NCI-H2107 (cell line): ENCODE measurements at places on chromosomes 6 and 20.
A peak's percentile ranks its signal among the peaks of the same experiment; 100 is the strongest.

GRCh38 chr6:14925025-14925698 lies 320.7 kb upstream of the JARID2 start:
- no peak for DNase-seq

DNA sequence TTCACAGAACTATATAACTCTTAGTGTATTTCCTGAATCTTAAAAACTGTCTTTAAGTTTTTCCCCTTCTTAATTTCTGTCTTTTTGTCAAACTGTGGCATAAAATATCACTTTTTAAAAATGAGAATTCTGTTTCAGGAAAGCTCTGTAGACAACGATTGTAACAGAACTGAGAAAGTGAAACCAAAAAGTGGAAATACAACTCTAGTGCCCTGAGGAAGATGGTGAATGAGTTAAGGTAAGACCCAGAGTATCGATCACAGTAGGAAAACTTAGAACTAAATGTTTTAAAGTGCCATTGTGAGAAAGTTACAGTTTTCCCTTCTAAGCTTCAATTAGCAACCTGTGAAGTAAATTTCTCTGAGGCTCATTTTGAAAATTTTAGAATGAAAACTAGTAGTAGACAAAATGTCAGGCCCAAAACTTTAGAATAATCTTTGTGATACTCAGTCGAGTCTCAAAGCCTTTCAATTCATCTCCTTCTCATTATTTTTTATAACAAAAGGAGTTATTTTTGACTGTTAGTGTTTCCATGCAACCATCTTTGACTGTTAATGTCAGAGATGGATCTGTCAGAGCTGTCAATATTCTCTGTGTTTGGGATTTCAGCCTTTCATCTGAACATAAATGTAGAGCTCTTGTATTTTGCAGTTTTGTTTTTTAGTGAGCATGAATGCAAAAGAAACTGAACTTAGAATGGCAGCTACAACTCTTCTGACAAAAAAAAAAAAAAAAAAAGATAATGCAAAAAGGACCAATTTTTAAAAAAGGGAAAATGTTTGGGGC lies 19.0 kb upstream of the TRDN start:
- DNase-seq, result no peak

- no peak for DNase-seq
Measured at GRCh38 chr6:117504478-117505144, 22.1 kb downstream of the DCBLD1 start.

GRCh38 chr6:28772480-28773381 lies 151.1 kb downstream of the TRIM27 start:
- no peak for DNase-seq

- no peak for DNase-seq
Measured at GRCh38 chr6:132587424-132587823, 2.1 kb downstream of the TAAR5 start.

DNA sequence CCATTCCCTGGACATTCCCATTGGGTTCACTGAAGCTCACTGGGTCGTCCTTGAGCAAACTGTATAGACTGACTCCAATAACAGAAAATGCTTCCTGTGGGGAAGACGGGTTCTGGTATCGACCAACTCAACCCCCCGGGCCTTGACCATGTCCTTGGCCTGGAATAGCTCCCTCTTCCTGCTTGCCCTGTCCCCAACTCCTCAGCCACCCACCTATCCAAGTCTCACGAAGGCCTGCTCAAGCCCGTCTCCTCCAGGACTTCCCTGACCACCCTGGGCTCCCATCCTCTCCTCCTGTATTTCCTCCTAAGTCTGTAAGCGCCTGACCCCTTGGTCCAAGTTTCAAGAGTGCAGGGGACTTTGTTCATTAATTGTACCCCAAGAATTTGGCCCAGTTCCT lies 2.8 kb upstream of the HMGA1 start:
- no peak for DNase-seq

DNA sequence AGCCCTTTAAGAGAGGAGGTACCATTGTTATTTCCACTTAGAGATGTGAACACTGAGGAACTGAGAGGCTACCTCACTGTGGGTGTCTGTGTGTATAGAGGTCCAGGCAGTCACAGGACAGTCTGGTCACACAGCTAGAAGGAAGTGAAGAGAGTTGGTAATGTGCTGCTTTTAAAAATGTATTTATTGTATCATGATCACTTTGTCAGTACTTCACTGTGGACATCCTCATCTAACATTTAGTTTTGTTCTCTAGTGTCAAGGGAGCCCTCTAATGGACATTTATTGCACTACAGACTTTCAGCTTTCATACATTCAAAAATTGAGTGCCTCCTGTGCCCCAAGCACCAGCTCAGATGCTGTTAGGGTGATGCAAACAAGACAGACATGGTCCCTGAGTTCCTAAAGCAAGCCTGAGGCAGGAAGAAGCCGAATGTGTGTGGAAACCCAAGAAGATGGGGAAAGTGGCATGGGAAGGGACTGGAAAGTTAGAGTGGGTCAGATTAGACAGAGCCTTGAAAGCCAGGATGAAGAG lies 123.0 kb downstream of the SLC16A10 start:
- peak; percentile 29 for DNase-seq

GRCh38 chr6:135258970-135259369 lies 77.9 kb downstream of the MYB start:
- DNase-seq, result no peak

- peak; percentile 55 for DNase-seq
Measured at GRCh38 chr6:125871365-125871764, 80.6 kb downstream of the NCOA7 start.

DNA sequence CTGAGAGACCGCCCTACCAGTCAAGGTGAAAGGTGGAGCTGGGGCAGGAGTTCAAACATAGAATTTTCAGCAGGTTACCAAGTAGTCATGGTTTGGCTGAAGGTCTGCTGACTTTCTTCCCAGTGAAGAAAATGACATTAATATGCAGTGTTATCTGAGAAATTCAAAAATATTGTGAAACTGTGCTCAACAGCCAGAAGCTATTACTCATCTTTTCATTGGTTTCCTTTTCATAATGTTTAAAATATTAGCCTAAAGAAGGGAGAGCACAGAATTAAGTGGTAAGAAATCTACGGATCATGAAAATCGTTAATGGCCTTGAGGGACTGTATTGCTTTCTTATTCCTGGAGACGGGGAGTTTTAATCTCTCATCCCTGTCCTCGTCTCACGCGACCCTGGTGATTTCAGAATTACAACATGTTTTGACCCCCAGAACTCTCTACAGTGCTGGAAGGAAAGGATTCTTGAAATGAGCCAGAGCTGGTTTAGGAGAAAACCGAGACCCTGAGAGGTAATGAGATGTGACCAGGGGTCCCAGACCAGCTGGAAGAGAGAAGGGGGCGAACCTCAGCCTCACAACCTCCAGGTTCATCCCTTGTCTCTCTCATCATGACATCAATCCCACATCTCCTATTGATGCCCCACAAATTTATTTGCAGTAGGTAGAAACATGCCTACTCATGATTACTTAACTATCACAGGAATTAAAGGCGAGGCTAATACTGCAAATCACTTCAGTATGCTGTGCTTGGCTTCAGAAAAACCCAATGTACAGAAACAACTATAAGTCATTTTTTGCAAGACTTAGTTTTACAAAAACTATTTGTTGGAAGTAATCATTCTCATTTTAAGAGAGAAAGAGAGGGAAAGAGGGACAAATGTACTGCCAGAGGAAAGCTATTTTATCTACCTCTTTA lies 209.5 kb downstream of the FNDC1 start:
- no peak for DNase-seq

GRCh38 chr6:18676548-18676947 lies 289.4 kb downstream of the RNF144B start:
- no peak for DNase-seq

DNA sequence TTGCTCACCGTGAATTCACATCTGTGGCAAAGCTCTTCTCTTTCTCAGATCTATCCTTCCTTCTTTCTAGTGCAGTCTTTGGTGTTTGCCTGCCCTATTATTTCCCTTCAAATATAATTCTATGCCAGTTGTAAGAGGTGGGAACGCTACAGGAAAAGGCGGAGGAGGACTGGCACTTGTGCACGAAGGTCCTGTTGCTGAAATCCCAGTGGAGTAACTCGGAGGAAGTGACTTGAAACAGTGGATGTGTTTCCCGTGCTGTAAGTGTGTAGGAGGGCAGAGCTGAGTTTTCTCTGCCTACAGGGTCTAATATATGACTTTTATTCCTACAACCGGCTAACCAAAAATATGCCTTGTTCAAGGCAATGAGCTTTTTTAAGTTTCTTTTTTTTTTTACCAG lies 754.8 kb downstream of the QKI start:
- DNase-seq, result no peak

DNA sequence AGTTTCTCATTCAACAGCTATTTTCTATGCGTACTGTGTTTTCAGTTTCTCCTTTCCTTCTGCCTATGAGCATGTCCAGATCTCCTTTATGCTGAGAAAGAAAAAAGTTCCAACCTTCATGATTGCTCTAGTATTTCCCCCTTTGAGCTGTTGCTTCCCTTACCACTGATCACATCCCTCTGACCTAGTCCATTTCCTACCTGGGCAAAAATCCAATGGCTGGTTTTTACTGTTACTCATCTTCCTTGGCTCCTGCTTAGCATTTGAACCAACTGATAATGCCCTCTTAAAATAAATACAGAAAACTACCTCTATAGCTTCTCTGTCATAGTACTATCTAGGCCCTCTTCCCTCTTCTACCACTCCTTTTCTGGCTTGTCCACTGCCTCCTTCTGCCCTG lies 6.0 kb downstream of the RFX6 start:
- DNase-seq, result no peak

GRCh38 chr6:25691894-25692293 lies 39.9 kb downstream of the SCGN start:
- DNase-seq, result no peak

- no peak for DNase-seq
Measured at GRCh38 chr6:84119277-84119676, 85.7 kb downstream of the MRAP2 start.

- no peak for DNase-seq
Measured at GRCh38 chr6:169172946-169173345, 80.7 kb downstream of the THBS2 start.

GRCh38 chr20:58407201-58407873 lies 18.3 kb downstream of the VAPB start:
- DNase-seq, result no peak

DNA sequence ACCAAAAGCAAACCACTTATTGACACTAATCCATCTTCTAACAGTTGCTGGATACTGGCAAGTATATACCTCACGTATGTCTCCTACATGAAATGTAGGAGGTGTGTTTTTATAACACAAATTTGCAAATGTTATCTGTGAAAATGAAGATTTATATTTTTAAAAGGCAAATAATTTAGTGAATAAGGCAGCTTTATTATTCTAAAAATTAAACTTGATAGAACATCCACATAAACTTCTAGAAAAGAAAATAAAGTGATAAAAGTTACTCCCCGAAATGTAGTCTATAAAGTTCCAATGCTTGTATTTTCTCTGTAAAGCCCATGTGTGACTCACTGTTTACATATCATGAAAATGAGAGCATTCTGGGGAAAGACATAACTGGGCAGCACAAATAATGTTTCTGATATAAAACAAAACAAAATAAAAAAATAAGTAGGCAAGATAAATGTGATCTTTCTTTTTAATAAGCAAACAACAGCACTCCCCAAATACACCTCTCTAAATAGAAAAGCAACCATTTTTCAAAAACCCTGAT lies 84.4 kb downstream of the MAP7 start:
- DNase-seq, result no peak

GRCh38 chr6:135195522-135195921 lies 14.4 kb downstream of the MYB start:
- DNase-seq, result no peak

GRCh38 chr6:35392111-35392702 lies 49.8 kb downstream of the PPARD start:
- DNase-seq, result peak; percentile 33

GRCh38 chr6:89122625-89123024 lies 4.8 kb upstream of the SRSF12 start:
- DNase-seq, result no peak

DNA sequence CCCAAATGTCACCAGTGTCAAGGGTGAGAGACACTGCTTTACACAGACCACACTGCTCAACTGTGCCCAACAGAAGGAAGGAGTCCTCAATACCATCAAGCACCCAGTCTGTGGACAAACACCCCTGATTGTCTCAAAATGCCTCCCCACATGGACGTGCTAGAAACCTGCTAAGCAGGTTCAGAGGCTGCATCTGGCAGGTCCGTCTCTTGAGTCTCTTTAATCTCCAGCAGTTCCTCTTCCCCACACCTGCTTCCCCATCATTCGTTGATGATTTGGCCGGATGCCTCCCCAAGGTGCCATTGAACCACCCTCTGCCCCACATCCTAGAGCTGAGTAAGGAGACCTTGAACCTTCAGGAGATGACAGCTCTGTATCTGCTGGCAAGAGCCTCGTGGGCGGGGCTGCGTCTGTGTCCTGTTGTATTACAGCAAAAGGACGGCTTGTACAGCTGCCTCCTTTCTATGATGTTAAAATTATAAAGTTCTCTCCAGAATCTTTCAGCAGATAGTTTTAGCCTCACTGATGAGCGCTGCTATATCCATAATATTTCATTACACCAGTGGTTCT lies 179.2 kb downstream of the PREX1 start:
- no peak for DNase-seq

DNA sequence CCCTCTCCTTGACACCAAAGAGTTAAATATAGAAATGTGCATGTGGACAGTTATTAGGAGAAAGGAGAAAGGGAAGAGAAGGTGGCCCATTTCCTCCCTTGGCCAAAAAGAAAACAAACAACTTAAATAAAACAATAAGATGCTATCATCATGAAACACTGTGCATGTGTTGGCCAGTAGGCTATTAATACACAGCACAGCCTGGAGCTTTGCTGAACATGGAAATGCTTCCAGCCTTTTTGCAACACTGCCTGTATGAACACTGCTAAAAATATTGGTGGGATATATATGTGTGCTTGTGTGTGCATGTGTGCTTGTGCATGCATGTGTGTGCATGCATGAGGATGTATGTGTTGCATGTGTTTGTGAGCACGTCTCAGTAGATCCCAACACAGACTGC lies 100.4 kb downstream of the LY86 start:
- no peak for DNase-seq

GRCh38 chr6:169141671-169142537 lies 111.7 kb downstream of the THBS2 start:
- no peak for DNase-seq

DNA sequence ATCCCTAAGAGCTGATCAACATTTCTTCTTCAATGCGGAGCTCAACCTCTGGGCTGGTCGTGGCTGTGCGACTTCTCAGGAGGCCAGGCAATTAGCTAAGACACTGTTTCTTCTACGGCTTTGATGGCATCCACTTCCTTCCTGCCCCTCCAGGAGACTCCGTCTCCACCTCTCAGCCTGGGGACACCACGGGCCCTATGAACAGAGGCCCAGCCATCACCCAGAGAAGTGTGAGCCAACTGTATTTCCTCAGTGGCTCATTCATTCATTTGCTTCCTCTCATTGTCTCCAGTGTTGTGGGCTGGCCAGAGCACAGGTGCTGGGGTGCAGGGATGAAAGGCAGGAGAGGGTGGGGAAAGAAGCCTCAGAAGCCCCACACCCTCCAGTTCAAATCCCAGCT lies 51.8 kb upstream of the APCDD1L start:
- no peak for DNase-seq

GRCh38 chr6:161954699-161955276 lies 680.9 kb upstream of the AGPAT4 start:
- DNase-seq, result no peak
